Activated CD8-positive, alpha-beta memory T cell treated with anti-CD3 and anti-CD28 coated beads, Interleukin-2, amount 50 U/mL, for 4 hours (primary cell): ENCODE measurements at places on chromosomes 6 and 20.

DNA sequence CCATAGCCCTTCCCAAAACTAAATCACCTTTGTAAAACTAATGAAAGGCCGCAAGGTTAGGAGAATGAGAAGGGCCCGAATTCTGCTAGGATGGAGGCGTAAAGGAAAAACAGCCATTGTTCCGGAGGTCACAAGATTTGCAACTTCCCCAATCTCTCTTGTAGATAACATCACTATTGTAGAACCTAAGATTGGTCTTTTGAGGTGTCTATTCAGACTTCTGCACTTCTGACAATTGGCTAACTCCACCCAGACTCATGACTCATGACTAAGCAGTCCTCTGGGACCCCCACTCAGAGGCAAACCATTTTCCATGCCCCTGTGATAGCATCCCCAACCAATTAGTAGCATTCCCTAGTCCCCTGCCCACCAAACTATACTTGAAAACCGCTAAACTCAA, 210.5 kb upstream of the SHLD1 start:
- DNase-seq: no peak

DNA sequence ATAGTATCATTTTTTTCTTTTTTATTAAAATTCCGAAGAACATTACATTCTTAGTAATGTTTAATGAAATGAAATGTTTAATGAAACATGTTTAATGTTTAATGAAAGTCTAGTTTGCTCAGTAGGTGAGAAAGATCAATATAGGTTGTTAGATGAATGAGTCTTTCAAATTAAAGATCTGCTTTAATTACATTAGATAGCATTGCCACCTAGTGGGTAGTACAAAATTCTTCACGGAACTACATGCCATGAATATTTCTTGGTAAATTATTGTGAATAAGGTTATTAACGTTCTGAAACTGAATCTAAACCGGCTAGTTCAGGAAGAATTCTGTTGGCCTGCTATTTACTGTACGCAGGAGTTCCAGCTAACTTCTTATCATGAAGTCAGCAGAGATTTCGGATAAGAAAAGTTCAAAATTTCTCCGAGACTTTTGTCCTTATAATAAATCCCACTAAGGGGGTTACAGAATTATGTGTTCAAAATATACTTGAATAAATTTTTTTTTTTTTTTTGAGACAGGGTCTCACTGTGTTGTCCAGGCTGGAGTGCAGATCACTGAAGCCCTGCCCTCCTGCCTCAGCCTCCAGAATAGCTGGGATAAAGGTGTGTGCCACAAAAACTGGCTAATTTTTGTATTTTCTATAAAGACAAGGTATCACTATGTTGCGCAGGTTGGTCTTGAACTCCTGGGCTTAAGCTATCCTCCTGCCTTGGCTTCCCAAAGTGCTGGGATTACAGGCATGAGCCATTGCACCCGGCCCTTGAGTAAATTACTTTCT, 7.9 kb upstream of the GMNN start:
- no peak for DNase-seq

GRCh38 chr6:92111386-92111785, 1308.0 kb downstream of the EPHA7 start:
- no peak for DNase-seq

DNA sequence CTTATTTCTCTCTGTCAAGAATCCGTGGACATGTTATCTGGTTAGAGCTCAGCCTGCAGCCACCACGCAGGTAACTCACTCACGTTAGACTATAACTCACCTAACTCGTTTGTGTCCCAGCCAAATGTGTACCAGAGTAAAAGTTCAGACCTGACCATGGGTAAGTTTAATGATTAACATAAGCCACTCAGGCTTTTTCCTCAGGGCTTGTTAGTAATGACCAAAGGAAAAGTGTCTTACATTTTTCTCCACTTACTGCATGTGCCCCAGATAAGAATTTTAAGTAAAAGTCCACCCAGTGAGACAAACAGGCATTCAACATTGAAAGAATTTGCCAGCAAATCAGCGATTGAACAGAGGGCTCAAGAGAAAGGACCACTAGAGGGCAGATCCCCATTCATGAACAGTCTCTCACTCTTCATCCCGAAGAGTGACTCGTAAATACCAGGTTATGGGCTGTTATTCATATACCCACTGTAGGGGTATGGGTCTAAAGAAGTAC, at the start of gene PKHD1:
Gene PKHD1, minus strand, starts transcription at position 116 of the 502 bp plus-strand sequence. CDS start 2,680 bp downstream, outside the sequence.
- DNase-seq: no peak

DNA sequence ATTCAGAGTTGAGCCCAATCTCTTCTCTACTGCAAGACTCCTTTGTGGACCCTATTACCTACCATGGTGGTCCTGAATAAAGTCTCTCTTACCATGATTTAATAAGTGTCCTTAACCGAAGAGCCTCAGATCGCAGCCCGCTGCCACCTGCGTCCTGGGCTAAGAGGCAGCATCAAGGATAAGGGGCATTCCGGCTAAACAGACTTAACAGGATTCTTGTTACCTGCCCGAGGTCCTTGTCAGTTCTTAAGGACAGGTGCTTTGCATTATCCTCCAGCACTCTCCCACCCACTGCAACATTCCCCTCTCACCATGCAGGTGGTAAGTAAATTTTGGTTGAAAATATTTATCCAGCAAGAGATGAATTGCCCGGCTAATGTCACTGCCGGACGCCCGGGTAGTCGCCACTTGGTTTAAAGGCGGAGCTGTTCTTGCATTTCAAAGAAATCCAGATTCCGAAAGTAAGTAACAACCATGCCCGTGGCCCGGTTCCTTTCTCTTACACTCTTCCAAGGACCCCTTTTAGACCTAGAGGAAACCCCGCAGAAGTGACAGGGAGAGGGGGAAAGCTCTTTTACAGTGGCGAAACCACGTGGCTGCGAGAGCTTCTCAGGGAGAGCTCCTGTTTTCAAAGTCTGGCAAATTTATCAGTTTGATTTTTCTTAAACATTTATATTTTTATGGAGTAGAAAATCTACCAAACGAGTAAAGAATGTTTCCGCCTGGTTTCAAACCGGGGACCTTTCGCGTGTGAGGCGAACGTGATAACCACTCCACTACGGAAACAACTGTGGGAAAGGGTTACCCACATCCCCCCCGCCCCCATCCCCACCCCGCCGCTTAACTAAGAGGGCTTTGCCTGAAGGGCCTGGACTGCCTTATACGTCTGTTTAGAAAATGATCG, 41.9 kb upstream of the PRSS16 start:
- no peak for DNase-seq

DNA sequence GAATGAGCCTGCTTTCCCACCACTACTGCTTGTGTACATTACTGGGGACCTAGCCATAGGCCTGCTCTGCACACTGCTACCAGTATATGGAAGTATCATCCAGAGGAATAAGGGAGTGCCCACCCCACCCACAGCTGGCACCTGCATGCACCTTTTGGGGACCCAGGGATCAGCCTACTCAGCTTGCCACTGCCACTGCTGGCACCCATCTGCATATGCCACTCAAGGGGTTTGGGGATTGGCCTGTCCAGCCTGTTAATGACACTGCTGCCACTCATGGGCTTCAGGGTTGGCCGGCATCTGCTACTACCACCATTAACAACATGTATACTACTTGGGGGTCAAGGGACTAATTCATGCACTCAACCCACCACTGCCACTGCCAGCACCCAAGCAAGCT, 832.1 kb downstream of the PHF3 start:
- DNase-seq: no peak

GRCh38 chr6:815348-815738, 122.4 kb upstream of the EXOC2 start:
- DNase-seq: no peak

GRCh38 chr6:73004231-73004630, 221.1 kb downstream of the KHDC1L start:
- no peak for DNase-seq

DNA sequence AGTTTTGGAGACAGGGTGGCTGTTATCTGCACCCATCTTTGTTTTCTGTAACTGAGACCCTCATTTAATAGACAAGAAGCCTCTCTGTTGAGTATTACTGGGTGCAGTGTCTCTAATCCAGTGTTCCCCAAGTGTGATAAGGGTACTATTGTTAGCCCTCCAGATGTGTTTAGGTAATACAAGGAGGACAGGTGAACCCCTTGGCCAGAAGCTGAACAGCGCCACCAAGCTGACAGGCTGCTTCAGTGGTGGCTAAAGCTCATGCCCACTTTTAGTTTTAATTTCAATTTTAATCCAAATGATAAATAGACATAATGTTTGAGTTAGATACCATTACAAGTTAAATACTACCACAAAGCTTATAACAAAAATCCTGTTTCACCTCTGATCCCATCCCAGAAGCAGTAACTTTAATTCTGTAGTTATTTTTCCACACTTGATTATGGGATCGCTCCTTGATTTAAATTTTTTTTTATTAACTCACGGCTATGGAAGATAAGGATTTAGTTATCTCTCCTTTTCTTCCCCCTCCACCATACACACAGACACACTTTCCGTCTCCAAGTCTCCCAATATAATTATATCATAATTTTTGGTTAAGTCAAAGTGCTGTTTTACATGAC, 8.4 kb upstream of the STK35 start:
- no peak for DNase-seq

DNA sequence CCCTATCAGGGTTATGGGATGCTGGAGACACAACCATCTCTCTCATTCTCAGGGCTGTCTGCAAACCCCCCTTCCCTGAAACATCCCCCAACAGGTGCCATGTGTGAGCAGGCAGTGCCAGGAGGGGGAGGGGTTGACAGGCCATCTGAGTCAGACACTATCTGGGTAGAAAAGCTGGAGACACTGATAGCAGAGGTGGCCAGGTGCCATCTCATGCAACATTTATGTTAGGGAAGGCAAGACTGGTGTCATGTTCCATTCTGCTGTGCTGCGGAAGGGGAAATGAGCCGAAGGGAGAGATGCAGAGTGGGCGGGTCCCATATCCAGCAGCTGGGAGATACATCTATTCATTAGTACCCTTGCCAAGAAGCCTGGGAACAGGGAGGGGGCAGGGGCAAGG, 3.5 kb downstream of the LHFPL5 start:
- no peak for DNase-seq

DNA sequence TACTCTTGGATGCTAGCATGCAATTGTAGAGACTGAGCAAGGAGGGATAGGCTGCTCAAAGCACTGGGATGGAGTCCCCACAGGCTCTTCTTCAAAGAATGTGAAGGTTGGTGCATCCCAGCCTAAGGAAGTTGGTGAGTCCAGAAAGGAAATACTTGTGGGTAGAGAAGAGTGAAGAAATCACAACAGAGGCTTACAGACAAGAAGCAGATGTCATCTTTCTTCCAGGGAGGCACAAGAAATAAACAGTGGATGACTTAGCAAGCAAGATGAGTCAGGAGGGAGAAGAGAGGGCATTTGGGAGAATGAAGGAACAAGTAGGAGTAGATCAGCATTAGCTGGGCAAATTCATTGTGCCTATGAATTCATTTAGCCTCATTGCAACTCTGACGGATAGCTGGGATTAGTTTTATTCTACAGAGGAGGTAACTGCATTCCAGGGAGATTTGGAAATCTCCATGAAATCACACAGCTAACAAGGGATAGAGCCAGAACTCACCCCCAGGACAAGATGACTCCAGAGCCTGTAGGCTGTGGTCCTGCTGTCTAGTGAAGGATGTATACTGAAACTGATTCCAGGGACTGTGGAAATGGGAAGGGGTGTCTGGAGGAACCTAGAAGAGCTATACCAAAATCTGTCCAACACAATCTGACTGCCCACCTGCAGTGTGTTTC, 125.8 kb upstream of the SPTLC3 start:
- no peak for DNase-seq

DNA sequence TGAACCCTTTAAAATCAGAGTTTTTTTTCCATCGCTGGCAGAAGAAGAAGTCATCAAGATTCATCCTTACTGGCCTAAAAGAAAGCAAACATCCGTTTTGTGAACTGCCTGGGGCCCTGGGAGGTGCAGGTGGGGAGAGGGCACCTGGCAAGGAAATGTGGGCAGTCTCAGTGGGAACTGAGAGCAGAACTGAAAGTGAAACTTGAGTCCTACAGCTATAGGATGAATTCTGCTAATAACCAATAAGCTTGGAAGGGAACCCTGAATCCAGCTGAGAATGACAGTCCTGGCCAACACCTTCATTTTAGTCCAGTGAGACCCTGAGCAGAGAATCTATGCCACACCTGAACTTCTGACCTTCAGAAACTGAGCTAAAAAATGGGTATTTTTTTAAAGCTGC, 130.1 kb upstream of the ASCC3 start:
- no peak for DNase-seq

GRCh38 chr6:116106146-116106545, 5.5 kb downstream of the NT5DC1 start:
- no peak for DNase-seq

GRCh38 chr6:46983007-46983411, 59.1 kb downstream of the ADGRF1 start:
- DNase-seq: no peak

DNA sequence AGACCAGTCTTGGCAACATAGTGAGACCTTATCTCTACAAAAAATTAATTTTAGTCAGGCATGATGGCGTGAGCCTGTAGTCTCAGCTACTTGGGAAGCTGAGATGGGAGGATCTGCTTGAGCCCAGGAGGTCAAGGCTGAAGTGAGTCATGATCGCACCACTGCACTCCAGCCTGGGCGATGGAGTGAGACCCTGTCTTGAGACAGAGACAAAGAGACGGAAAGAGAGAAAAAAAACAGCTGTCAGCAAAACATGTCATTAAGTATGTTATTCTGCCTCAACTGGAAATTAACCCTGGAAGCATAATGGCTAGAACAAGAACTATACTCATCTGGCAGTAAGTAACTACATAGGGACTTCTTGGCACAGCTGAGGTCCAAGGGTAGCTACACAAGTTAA, 7.2 kb downstream of the MMS22L start:
- DNase-seq: no peak

DNA sequence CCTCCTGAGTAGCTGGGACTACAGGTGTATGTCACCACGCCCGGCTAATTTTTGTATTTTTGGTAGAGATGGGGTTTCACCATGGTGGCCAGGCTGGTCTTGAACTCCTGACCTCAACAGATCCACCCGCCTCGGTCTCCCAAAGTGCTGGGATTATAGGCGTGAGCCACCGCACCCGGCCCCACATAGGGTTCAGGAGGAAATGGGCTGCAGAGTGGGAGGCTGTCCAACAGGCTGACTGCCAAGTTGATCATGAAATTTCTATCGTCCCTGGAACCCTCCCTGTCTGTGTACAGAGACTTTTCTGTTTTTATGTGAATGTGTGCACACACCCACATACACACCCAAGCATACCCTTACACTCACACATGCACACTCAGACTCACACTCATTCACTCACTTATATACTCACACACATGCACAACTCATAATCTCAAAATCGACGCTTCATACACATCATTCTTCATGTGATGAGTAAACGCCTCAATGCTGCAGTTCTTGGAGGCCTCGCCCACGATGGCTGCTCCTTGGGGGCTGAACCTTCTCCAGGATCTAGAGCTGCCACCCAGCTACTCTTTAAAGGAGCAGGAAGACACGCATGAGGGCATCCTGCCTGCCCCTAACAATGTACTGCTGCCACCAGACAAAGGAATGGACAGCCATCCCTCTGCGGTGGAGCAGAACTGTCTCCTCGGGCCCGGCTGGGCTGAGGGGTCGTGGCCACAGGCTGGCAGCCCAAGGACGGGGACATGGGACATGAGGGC, 35.6 kb downstream of the SUN5 start:
- no peak for DNase-seq

- no peak for DNase-seq
These were observed 62.0 kb upstream of the SNAP91 start for GRCh38 chr6:83770910-83771309.

GRCh38 chr6:143126574-143126941, 65.9 kb downstream of the AIG1 start:
- DNase-seq: no peak
